Activated T-cell treated with anti-CD3 and anti-CD28 coated beads, Interleukin-2, amount 50 U/mL, for 72 hours (primary cell): ENCODE measurements at places on chromosomes 7 and 10.

DNA sequence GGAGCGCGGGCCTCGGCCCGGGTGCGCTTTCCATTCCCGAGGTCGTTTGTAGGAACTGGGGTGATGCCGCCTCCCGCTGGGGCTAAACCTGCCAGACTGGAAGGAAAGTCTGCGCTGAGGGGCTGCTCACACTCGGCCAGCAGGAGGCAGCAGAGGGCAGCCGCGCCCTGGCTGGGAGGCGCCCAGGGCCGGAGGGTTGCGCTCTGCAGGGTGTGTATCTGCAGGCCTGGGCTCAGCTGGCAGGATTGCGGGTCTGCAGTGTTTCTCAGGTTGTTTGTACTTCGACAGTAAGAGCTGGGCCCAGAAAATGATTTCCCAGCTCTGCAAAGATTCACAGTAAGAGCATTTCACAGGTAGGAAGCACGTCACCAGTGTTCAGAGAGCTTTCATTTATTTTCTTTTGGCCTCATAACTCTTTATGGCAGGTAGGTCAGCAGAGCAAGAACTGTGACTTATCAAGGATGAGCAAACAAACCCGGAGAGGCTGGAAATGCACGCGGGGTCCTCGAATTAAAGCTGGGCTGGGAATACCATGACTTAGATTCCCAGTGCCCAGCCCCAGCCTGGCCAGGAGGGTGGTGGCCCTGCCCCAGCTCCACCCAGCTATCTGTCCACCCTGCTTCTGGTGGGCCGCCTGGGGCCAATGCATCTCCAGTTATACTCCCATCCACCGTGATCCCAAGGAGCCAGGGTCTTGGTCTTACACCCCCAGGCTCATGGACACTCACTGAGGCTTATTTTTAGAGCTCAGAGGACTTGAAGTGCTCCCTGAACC is 15.2 kb upstream of the PPP2R2D start:
- peak; percentile 80 for DNase-seq

- peak; percentile 16 for DNase-seq
Observed at GRCh38 chr10:108783897-108784296, 1139.4 kb downstream of the XPNPEP1 start.

- no peak for DNase-seq
Observed at GRCh38 chr7:40608321-40609075, 473.7 kb downstream of the SUGCT start.

GRCh38 chr7:157938211-157938610 is 601.4 kb downstream of the DNAJB6 start:
- DNase-seq: no peak

DNA sequence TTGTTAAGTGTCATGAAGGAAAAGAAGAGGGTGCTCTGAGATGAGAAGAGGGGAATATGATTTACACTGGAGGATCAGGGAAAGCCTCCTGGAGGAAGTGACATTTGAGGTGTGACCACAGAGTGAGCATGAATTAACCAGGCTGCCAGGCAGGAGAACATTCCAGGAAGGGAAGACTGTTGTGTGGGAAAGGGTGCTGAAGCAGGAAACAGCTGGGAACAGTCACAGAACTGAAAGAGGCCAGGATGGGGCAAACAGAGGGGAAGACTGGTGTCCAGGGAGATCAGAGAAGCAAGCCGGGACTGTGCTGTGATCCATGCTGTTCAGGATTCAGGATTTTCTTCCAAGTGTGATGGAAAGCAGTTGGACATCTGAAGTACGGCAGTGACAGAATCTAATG is 14.9 kb downstream of the HIPK2 start:
- DNase-seq: no peak

- no peak for DNase-seq
Observed at GRCh38 chr7:146455091-146455655, 338.6 kb downstream of the CNTNAP2 start.

DNA sequence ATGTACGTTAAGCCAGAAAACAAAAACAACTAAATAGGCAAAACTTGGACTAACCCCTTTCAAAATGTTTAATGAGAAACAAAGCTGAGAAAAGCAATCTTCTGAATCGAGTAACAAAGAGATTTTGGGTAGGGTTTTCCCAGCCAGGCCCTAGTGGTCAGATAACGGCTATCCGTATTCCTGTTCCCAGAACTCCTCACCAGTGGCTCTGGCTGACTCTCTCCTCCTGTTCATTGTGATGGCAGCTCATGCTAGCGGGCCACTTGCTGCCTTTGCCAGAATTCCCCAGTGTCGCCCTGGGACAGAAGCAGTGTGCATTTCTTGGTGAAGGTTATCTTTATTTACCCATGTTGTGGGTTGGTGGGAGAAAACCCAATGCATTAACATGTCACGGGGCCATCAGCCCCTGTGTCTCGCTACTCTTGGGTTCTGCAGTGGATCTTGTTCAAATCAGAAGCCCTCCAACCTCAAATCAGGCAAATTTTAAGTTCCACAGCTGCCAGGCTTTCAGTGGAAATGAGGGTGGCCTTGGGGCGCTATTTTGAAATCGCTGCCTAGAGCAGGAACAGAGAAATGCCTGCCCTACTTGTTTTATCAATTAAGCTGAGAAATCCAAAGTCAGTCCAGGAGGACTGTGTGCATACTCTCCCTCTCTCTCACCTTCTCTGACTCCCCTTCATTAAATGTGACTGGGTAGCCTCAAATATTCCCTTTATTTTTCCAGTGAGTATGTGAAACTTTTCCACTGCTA is 164.5 kb upstream of the NPVF start:
- no peak for DNase-seq

DNA sequence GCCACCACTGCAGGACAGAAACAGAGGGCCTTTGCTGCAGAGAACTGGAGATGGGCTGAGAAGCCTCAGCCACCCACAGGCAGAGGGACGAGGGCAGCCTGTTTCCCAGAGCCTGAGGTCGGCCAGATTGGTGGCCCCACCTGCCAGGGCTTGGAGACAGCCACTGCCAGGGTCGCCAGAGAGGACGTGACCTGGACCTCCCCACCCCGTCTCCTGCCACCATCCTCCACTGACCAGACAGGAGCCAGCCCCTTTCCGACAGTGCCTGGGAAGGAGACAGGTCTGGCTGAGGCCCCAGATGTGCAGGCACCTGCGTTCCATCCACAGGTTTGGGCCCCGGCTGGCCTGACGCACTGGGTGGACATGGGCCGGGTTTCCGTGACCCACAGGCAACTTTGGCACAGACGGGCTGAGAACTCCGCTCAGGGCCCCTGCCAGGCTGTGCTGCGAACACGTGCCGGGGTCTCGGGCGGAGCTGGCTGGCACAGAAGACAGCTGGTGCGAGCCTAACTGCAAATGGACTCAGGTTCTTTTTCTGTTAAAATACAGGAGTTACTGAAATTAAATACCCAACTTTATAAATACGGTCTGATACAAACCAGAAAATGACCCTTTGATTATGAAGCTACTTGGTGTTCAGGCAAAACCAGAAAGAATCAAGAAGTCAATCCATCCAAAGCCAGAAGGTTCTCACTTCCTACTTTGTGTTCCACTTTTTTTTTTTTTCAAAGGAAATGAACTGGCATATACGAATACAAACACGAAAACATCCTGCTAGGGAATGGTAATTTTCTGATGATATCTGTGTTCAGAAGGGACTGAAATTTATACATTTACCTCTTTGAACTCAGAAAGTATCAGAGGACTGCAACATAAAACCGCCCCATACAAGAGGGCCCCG is 6.9 kb downstream of the COX19 start:
- DNase-seq: no peak

DNA sequence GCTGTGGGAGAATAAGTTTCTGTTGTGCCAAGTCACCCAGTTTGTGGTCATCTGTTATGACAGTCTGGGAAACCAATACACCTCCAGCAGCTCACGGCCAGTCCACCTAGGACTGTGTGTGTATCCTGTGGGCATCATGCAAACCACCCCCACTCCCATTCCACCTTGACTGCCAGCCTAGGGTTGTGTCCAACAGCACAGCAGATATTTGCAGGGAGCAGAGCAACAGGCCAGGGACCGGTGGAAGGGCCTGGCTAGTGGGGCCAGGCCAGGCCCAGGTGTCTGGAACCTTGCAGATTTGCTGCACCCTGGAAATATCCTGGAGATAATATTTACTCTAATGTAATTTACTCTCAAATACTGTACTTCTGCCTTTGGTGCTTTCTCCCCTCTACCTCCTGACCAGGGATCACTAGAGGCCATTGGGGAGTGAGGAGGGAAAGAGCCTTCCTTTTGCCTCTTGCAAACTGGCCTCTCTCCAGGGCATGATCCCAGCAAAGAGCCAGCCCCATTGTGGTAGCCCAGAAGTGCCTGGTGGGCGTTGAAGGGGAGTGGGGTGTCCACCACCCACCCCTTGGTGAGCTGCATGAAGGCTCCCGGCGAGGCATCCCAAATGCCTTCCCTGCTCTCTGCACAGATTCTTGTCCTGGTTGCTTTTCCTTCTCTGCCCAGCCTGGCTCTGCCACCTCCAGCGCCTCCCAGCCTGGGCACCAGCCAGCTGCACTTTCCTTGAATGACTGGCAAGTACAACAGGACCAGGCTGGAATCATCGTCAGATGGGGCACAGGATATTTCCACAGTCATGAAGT is 15.2 kb upstream of the TPST1 start:
- DNase-seq: no peak

DNA sequence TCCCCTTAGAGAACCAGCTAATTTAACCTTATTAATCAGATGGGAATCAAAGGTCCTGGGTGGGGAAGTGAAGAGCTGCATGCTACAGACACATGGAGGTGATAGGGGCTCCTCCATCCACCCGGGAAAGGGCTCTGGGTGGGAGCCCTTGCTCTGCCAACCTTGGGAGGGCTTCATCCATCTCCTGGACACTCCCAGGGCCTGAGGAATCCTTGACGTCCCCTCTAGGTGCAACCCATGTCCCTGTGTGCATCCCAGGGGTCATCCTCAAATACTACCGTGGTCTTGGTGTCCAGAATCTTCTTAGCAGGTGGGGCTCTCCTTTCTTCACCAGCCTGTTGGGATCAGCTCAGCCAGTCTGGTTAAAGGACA is 55.4 kb upstream of the IGFBP3 start:
- DNase-seq: no peak

GRCh38 chr7:53340220-53340619 is 304.8 kb downstream of the POM121L12 start:
- DNase-seq: no peak

GRCh38 chr7:32577421-32577820 is 82.1 kb downstream of the AVL9 start:
- no peak for DNase-seq

DNA sequence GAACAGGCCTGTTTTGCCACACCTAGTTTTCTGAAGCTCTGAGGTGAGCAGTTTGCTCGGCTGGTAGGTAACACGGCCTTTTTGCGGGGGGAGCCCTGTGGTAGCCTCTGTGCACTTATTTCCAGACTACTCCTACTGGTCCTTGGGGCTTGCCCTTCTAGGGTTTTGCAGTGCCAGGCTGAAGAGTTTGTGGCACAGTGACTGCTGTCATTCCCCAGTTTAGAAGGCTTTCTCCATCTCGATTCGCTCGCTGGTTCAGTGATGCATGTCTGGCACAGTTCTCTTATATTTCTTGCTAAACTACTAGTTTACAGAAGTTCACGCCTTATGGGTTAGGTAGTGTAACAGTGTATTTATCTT is 711 bp downstream of the KIF20B start:
- DNase-seq: peak; percentile 38

DNA sequence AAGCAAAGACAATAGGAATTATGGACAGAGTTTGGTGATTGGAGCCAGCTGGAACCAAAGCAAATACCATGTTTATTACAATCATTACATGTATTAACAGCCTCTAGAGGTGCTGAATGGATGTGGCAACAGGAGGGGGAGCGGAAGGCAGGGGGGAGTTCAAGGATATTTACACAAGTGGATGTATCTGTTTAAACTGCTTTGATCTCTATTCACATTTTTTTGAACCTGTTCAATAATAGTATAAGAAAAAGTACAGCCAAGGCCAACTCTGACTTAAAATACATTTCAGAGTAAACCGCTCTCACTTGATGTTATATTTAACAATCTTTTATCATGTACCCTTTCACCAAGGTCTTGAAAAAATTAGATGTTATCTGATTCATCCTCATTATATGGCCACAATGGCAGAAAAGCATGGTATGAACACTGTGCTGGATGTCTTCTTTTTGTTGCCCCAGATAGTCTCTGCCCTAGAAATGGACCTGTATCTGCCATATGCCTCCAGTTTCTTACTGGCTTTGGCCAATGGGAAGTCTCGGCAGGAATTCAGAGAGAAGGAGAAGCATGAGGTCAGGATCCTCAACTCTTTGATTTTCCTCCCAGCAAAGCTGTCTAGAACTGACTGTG is 88.2 kb upstream of the FAM133B start:
- no peak for DNase-seq
